CD4-positive, alpha-beta T cell treated with Interleukin-21 for 1 hour (primary cell): ENCODE measurements at places on chromosomes 2 and 18.

- no peak for DNase-seq
Observed at GRCh38 chr18:49966090-49966489, 152.8 kb upstream of the ACAA2 start.

- peak; percentile 37 for DNase-seq
Observed at GRCh38 chr2:23988371-23988770, 21.5 kb upstream of the MFSD2B start.

DNA sequence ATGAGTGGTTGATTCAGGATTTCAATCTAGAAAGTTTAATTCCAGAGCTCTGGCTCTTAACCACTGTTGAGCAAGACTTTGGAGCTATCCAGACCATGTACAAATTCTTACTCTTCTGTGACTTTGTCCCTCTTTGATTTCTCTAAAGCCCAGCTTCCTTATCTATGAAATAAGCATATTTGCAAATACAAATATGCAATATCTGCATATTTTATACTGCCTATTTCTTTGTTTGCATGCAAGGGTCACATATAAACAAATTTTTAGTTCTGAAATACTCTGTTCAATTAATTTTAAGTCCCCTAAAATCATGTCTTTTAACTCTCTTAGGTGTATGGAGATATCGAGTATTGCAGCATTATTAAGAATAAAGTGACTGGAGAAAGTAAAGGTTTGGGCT is 5.5 kb downstream of the RBM45 start:
- no peak for DNase-seq

GRCh38 chr2:220320326-220320725 is 692.9 kb downstream of the SLC4A3 start:
- DNase-seq: no peak

DNA sequence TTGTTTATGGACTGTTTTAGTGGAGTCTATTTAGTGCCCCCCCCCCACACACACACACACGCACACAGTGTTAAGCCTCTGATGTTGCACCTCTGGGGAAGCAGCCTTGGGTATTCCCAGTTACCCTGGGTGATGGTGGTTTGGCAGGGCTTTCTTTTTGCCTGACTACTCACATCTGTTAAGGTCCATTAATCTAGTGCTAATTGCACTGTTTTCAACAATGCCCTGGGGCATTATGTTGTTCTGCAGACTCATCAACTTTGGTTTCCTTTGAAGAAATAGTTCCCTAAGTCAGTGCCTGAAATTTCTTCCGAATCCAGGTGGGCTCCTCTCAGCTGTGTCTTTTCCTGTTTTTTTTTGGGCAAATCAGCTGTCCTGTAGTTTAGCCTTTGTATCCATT is 34.7 kb downstream of the SPOPL start:
- DNase-seq: no peak

GRCh38 chr2:163266772-163267171 is 428.2 kb upstream of the KCNH7 start:
- DNase-seq: no peak

GRCh38 chr18:79940126-79940813 is 11.2 kb downstream of the SLC66A2 start:
- no peak for DNase-seq

DNA sequence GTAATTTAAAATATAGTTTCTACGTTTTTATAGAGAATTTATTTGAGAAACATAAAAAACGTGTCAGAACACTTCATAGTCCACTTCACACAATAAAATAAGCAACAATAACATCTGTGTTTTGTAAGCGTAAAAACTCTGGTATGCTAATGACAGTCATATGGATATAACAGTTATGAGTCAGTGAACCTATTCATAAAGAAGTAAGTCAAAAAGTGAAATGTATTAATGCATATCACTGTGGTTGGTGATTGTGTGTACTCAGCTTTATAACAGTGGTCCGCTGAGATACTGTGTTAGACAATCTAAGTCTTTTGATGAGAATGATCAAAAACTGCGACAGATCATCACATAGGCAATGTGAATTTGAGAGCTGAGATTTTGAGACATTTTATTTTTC is 153.2 kb downstream of the WDR7 start:
- no peak for DNase-seq

DNA sequence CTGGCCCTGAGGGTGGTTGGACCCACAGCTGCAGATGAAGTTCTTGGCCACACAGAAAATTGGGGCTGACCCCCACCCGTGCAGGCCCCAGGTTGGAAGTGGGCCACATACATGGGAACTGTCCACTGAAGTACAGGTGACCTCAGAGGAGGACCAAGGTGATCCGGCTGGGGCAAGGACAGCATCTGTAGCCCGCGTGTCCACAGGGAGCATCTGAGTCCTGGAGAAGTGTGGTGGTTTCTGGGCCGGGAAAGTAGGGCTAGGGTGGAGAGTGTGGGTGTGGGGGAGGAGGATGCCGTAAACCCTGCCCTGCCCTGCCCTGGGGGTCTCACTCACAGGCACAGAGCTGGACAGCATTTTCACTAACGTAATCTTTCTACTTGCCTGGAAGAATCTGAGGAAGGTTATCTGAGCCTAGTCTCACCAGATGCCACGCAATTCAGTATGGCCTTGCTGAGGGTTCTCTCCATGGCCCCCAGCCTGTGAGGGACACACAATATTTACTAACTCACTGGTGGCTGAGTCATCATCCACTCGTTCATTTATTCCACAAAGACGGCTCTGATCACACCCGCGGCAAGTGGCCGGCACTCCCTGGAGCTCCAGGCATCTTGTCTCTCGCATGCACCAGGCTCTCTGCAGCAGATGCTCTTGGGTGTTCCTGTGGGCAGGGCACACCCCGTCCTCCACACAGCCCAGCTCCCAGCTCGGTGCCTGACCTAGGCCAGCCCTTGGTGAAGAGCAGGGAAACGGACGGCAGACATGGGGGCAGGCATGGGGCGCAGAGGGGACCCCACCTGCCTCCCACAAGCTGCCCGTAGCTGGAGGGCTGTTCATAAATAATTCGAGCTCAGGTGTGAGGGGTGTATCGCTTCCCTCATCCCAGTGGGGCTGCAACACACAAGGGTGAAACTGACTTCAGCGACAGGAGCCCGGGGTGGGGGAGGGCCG is 51.2 kb downstream of the INHBB start:
- DNase-seq: no peak

DNA sequence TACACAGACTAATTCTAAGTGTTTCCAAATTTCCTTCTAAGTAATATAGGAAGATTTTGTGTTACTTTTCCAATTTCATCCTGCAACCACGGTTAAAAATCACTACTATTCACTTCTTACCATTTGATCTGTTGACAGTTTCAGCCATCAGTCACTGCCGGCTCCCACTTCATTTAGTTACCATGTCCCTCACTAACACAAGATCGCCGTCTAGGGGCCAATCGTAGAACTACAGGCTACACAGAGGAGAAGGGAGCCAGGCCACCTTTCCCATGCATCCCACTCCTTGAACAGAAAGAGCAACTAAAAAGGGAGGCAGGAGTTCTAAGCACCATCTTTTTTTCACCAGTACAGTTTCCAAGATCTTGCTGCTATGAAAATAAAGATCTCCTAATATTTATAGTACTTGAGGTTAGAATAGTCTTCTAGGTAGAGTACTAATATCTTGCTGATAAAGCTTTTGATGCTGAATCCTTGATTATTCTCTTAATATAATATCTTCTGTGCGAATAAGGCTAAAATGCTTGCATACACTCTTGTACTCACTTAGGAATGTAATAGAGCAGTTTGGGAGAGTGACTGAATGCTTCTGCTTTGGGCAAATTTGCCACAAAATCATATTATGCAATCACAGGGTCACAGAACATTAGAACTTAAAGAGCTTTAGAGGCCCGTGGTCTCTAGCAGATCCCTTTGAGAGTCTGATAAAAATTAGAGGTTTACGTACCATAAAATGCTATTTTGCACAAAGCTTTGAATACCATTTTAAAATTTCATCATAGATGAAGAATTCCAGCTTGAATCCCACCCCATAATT is 39.5 kb upstream of the CYP1B1 start:
- DNase-seq: peak; percentile 54

- DNase-seq: no peak
Observed at GRCh38 chr2:240247868-240248720, 107.6 kb upstream of the OTOS start.

DNA sequence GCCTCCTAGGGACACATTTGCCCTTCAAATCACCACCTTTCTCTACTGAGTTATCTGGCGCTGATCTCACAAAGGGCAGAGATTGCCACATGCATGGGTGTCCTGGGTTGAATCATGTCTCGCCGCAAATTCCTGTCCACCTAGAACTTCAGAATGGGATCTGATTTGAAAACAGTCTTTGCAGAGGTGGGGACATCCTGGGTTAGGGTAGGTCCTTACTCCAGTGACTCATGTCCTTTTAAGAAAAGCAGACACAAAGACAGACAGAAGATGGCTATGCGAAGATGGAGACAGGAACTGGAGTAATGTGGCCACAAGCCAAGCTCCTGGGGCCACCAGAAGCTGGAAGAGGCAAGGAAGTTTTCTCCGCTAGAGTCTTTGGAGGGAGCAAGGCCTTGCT is 197.4 kb upstream of the SMIM21 start:
- DNase-seq: no peak

- DNase-seq: no peak
Observed at GRCh38 chr18:8081872-8082553, 514.9 kb downstream of the PTPRM start.

- peak; percentile 43 for DNase-seq
Observed at GRCh38 chr18:24659827-24660720, 199.6 kb downstream of the HRH4 start.

GRCh38 chr2:68755071-68755470 is 20.5 kb downstream of the ARHGAP25 start:
- DNase-seq: no peak

- DNase-seq: no peak
Observed at GRCh38 chr18:23658285-23658684, 4.4 kb downstream of the ANKRD29 start.

- no peak for DNase-seq
Observed at GRCh38 chr2:74146929-74147726, 584 bp downstream of the BOLA3 start.

DNA sequence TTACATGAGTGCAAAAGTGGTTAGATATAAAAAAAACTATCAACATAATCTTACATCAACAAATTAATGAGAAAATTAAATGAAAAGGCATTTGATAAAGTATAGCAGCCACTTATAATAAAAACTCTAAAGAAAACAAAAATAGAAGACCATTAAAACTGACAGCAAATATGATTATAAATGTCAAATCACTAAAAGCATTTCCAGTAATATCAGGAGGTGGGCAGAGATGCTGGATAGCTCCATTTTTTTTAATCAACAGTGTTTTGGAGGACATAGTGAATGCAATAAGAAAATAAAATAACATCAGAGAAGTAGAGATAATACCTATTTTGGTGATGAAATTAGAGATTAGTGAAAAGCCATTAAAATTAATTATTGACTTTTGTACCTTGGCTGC is 173.4 kb downstream of the LRRTM4 start:
- DNase-seq: no peak

DNA sequence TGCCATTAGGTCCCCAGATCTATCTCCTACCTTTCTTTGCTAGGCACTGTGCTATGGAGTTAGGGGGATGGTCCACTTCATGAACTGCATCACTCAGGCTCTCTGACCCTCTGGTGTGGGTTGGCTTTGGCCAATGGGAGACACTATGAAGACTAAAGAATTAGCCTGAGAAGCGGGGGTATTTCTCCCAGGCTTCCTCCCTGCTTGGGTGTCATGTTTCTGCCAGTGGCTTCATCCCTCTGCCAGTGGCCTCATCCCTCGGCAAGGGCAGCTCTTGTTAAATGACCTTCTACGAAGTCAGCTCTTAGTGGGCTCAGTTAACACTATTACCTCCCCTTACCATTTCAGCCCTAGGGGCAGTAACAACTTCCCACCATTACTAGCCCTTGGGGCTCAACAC is 41.9 kb upstream of the EPB41L3 start:
- DNase-seq: no peak

GRCh38 chr18:13603304-13604019 is 122.9 kb downstream of the FAM210A start:
- no peak for DNase-seq

- no peak for DNase-seq
Observed at GRCh38 chr18:61719671-61720070, 173.1 kb downstream of the RNF152 start.

DNA sequence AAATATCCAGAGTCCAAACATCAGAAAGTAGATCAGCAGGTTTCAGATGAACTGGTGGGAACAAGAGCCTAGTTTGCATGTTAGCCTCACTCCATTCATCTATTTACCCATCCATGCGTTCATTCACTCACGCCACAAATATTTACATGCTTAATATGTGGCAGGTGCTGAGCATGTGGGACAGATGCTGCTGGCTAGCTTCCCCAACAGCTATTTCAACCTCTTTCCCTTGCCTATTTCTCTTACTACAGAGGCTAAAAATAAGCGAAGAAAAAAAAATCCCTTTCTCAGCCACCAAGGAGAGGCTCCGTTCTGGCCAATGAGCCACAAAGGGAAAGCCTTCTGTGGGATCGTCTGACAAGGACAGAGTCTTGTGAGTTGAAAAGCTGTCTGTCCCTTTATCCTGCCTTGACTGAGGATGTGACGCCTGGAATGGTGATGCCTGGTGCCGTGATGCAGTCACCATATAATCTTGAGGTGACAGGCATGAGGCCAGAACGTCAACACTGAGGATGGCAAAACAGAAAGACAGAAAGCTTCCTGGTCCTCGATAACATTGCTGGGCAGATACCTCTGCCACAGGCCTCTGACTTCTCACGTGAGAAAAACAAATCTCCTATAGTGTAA is 78.2 kb downstream of the KCTD1 start:
- DNase-seq: no peak

DNA sequence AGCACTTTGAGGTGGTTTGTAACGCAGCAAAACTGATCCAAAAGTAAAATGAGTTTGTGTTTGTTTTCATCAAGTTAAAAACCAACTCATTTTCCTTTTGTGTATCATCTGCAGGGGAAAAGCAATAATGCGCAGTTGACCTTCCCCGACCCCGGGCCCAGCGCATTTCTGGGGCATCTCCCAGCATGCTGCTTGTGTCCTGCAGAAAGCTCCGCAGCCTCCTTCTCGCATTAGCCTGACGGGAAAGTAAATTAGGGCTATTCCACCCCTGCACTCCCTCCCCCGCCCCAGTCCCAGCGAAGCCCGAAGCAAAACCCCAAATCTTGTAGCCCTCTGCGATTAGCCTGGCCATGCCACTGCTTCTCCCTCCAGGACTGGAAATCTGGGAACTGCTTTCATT is 82.0 kb upstream of the PPM1B start:
- no peak for DNase-seq

DNA sequence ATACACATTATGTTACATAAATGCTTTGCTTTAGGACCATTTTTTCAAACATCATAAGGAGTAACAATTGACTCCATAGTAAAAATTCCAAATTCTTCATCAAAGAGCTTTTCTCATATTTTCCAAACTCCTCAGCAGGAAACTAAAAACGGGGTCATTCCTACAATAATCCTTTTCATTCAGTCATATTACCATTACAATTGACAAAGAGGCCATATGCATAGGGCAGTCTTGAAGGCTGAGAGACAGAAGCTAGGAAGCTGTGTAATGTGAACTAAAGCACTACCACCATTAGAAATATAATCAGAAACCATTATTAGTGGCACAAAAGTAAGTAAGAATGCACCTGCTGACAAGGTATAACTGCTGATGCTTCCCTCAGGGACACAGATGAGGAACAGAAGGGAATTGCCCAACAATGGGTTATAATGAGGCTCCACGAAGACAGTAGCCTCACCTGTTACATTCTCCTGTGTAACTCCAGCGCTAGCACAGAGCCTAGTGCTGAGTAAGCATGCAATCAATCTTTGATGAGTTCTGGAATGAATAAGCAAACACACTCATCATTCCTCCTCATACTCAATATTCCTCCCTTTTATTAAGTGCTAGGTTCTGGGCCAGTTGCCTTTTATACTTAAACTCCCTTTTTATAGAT is 942.3 kb downstream of the CPS1 start:
- DNase-seq: no peak
